IMR-90 (cell line): ENCODE measurements at places on chromosomes 1 and 21.

- no peak for DNase-seq
Observed at GRCh38 chr1:182996816-182997215, 26.4 kb upstream of the LAMC1 start.

GRCh38 chr1:19772053-19772452, 27.7 kb downstream of the TMCO4 start:
- DNase-seq: no peak

DNA sequence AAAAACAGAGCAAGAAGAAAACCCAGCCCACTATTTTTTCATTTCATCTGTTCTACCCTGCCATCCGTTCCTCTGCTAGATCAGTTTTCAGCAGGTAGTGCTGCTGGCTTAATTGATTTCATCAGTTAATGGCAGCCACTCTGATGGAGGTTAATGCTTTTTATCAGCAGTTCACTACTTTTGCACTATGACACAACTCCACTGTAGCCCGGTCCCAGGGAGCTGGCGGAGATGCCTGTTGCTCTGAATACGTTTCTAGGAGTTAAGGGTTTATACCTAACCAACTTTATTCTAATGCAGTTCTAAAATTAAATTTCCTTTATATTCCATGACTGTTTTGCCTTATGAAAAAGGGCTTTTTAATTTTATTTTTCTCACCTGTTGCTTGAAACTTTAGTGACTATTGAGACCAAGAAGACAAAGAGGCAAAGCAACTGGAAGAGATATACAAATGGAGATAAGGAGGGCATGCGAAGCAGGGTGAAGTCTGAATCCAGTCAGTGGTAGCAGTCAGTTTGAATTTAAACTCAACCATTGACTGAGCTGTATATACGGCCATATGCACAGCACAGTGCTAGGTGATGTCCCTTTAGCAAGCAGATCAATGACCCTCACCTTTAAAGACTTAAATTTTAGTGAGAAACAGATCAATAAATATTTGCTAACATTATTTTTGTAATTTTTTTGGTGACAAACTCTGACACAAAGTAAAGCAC, 477.9 kb downstream of the LMO4 start:
- no peak for DNase-seq

GRCh38 chr1:61441723-61442262, 283.1 kb downstream of the TM2D1 start:
- no peak for DNase-seq

DNA sequence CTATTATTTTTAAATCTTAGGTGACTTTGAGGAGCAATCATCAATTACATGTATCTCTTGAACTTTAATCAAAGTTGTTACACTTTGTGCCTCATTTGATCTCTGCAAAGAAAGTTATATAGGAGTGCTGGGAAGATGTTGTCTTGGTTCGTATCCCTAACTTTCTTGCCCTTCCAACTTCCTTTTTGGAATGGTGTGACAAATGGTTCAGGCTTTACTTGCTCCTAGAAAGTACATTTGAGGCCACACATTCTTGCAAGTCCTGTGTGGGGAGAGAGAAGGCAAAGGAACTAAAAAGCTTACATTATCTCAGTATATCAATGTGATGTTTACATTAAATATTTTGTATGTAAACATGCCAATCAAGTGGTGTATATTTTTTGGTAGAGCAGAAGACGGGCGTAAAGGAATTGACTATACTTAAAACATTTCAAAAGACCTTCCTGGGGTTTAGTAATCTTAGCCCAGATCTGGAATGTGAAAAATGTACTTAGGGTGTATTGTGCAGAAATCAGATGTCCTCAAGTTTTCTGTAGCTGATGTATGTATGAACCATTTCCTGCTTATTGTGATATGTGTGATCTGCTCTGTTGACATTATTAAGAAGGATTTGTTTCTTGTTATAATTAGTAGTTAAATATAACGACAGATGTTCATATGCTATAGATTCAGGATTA, 59.2 kb downstream of the USP25 start:
- DNase-seq: peak; percentile 33

DNA sequence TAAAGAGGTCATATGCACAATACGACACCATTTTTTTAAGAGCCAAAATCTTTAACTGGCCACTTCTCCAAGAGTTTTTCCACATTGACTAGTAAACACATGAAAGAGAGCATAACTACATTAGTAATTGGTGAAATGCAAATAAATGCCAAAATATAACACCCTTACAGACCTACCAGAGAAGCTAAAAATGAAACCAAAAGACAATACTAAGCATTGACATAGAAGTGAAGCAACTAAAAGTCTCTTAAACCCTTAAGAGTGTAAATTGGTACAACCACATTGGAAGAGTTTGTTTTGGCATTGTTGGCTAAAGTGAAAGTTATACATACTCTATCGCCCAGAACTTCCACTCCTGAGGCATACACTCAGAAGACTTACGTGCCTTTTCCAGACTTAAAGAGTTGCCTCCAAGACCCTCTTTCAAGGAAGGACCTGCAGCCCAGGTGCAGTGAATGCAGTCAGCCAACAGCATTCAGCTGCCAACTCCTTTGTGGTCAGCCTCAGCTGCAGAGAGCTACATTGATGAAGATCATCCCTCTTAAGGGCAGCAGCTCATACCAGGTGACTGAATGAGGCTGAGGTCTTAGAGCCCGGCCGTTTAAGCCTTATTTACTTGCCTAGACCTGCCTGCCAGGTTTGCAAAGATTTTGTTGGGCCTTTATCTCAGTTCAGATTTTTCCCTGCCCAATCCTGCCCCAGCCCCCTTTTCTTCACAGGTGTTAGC, 839.1 kb upstream of the ADGRL2 start:
- no peak for DNase-seq

DNA sequence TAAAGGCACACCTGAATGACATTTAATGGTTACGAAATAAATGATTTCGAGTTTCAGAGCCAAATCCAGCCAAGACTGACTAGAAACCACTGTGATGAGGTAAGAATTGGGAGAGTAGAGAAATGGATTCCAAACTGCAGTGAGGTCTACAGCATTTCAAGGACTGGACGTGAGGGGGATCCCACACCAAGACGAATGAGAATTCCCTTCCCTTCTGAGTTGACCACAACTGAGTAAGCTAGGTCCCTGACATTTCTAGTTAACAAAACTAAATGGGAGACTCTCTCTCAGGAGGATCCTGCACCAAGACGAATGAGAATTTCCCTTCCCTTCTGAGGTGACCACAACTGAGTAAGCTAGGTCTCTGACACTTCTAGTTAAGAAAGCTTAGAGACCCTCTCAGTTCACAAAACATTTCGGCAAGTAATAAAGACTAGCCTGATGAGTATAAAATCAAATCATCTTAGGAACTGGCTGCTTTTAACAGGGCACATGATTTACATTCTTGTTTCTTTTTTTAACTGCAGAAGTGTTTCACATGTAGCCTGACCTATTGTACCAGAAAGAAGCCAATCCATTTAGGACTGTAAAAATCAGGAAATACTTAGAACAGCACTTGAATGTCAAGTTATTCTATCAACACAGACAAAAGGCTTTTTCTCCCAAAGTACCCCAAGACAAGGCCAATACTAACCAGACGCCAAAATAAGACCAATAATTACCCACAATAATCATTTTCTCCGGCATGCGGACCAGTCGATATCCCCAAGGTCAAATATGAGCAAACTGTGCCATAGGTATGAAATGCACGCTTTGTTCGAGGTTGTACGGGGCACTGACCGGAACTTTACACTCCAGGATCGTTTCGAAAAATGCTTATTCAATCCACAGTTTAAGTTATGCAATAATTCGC, 1.4 kb upstream of the SPATA1 start:
- peak; percentile 83 for DNase-seq

- no peak for DNase-seq
Observed at GRCh38 chr1:65398083-65398482, 22.4 kb upstream of the LEPR start.

- DNase-seq: no peak
Observed at GRCh38 chr1:206445911-206446356, 24.3 kb upstream of the IKBKE start.
